ENCODE measurements at places on chromosomes 4 and X. TPM values are rescaled to one million over a fixed set of nuclear protein-coding genes. Genes with fewer than 3 reads are reported as not detected.

PCDH19 gene
- not detected for total RNA-seq

DNA sequence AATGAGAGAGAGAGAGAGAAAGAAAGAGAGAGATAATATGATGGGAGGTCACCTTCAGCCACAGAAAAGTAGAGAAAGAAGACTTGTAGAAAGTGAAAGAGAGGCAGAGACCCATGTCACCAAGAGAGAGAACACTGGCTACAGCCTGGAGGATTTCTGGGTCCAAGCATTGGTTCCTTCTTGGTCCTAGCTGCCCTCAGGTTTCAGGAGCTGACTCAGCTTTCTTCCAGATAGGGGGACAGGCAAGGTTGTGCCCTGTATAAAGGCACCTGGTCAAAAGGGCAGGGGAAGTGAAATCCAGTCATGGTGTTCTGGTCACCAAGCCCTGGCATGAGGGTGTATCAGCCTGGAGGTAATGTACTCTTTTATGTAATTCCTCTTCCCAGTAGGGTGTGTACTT is 47.5 kb upstream of the XK start:
- no peak overlapping the region for H3K27ac ChIP-seq
- no peaks in the 10 kb centered on the region for H3K36me3 ChIP-seq
- H3K27me3 ChIP-seq: no peaks in the 10 kb centered on the region
- DNase-seq: no peak
- H3K4me1 ChIP-seq: no peaks in the 10 kb centered on the region

WDR44 gene
- 29.7 TPM for total RNA-seq

- no peak overlapping the region for H3K4me3 ChIP-seq
- H3K4me1 ChIP-seq: no peaks in the 10 kb centered on the region
- no peak for DNase-seq
- peaks cover 3% of the 10 kb centered on the region for H3K27me3 ChIP-seq
Measured at GRCh38 chrX:24334461-24334860, 20.6 kb upstream of the SUPT20HL2 start.

DNA sequence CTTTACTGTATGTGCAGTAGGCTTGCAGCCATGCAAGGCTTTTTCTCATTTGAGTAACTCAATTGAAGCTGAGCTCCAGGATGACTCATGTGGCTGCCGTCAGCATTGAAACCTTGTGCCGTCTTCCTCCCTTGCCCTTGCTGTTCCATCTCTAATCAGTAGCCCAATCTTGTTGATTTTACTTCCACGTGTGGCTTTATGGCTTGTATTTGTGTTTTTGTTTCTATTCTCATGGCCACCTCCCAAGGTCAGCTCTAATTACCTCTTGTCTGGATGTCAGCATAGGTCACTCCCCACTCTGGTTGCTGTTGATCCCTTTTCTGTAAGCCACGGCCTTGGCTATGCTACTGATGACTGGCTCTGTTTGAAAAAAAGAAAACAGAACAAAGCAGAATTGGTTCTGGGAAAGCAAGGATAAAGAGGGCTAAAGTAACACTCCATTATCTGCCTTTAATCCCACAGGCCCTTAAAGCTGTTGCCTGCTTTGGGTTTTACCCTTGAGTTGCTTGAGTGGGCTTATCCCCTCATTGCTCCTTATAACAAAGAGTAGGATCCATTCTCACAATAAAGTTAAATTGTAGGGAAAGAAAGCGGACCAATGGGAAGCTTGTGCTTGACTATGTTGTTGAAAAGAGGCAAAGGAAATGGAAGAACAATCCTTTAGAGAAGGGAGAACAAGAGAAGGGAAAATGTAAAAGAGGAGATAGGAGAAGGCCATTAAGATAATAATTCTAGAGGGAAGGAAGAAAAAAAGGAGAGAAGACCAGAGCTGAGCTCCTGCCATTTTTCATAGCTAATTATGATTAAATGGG is 173.9 kb upstream of the PGRMC2 start:
- H3K4me1 ChIP-seq: no peaks in the 10 kb centered on the region
- H3K27me3 ChIP-seq: no peaks in the 10 kb centered on the region
- no peak overlapping the region for H3K27ac ChIP-seq
- H3K4me3 ChIP-seq: no peak overlapping the region

TMEM35A gene
- not detected for total RNA-seq

GUCY2F gene
- total RNA-seq: not detected

GRCh38 chr4:124437853-124438495 is 274.6 kb downstream of the ANKRD50 start:
- H3K27ac ChIP-seq: no peak overlapping the region
- no peak overlapping the region for H3K4me3 ChIP-seq
- H3K36me3 ChIP-seq: no peaks in the 10 kb centered on the region
- DNase-seq: no peak
- no peaks in the 10 kb centered on the region for H3K4me1 ChIP-seq

DNA sequence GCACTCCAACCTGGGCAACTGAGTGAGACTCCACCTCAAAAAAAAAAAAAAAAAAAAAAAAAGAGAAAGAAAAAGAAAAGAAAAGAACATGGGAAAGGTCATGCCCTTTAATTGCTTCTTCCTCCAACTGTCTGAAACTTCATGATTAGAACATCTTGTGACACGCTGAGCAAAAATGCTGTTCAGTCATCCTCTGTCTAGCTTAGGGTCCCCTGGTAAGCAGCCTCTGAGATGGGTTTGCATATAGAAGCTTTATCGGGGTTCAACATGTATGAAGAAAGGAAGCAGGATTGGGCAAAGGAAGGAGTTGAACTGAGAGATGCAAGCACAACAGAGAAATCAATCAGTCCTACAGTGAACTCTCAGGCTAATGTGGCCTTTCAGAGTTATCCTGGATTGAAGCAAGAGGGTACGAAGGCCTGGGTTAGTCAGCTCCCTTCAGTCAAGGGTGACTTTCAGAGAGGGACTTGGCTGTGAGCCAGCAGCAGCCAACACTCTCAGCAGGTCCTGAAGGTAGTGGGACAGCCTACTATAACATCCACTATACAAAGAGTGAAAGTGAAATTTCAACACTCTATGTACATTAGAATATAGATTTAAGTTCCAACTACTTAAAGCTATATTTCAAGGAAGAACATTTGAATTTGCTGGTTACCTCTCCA is 11.4 kb downstream of the MAOB start:
- H3K27ac ChIP-seq: no peak overlapping the region
- no peaks in the 10 kb centered on the region for H3K27me3 ChIP-seq
- H3K4me1 ChIP-seq: no peaks in the 10 kb centered on the region
- DNase-seq: no peak

- no peaks in the 10 kb centered on the region for H3K36me3 ChIP-seq
- no peaks in the 10 kb centered on the region for H3K27me3 ChIP-seq
- H3K27ac ChIP-seq: no peak overlapping the region
- H3K4me3 ChIP-seq: no peak overlapping the region
- no peak for DNase-seq
Measured at GRCh38 chrX:19097553-19098283, 24.6 kb downstream of the ADGRG2 start.

OTC gene
- total RNA-seq: not detected

ZAR1 gene
- not detected for total RNA-seq

ARR3 gene
- total RNA-seq: not detected

GRCh38 chr4:107900067-107900466 is 31.3 kb upstream of the CYP2U1 start:
- peaks cover 27% of the 10 kb centered on the region for H3K27me3 ChIP-seq
- no peak overlapping the region for H3K27ac ChIP-seq
- no peak overlapping the region for H3K4me3 ChIP-seq
- no peaks in the 10 kb centered on the region for H3K36me3 ChIP-seq
- DNase-seq: no peak

NPY5R gene
- not detected for total RNA-seq

DNA sequence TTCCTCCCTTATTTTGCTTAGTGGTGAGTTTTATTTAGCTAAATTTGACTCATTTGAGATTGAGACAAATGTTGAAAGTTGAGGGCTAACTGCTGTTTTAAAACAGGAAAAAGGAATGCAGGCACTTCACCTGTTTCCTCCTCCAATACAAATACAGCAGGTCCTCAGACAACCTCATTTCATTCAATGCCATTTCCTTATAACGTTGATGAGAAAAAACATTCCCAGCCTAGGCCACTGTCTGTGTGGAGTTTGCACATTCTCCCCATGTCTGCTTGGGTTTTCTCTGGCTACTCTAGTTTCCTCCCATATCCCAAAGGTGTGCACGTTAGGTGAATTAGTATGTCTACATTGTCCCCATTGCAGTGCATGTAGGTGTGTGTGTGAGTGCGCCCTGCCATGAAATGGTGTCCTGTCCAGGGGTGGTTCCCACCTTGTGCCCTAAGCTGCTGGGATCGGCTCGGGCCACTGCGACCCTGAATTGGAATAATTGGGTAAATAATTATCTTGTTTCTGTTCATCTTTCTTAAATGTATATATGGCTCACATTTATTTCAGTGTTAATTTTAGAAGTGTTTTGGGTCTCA is 21.9 kb downstream of the SMAD1 start:
- H3K4me3 ChIP-seq: no peak overlapping the region
- no peaks in the 10 kb centered on the region for H3K4me1 ChIP-seq
- H3K27ac ChIP-seq: no peak overlapping the region
- peaks cover 12% of the 10 kb centered on the region for H3K27me3 ChIP-seq
- DNase-seq: no peak
- no peaks in the 10 kb centered on the region for H3K36me3 ChIP-seq

DNA sequence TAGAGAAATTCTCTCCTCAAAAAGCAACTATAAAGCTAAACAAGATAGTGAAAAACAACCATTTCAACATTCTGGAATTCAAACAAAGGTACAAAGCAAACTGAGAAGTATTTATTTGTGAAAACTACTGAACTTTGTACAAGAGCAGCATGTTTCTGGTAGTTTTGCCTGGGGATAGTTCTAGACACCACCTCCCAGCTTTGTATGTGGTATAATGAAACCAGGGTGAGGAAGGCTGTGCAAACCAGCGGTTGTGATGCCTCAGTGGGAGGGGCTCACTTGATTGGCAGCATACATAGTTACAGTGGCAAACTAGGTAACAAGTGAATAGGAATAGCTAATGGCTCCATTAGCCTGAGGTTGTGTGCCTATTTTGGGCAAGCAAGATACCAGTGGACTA is 18.6 kb upstream of the FRMD7 start:
- H3K4me1 ChIP-seq: no peaks in the 10 kb centered on the region
- no peaks in the 10 kb centered on the region for H3K36me3 ChIP-seq
- H3K27ac ChIP-seq: no peak overlapping the region

Data from activated CD8-positive, alpha-beta T cell treated with anti-CD3 and anti-CD28 coated beads, Interleukin-2, amount 10 ng/mL, durations not matched to agents 7 days and 5 days (primary cell).